WTC11 (cell line): ENCODE measurements at places on chromosomes 6 and 20. TPM values are rescaled to one million over a fixed set of nuclear protein-coding genes. Genes with fewer than 3 reads are reported as not detected.

Gene GJA1
- 546 to 700 TPM (median 682 TPM) in 3 replicates for total RNA-seq

- peaks cover 13% of the 10 kb centered on the region for H3K4me1 ChIP-seq
- peaks cover 8% of the 10 kb centered on the region; the same call in 1 of the 2 replicates for H3K27me3 ChIP-seq
- DNase-seq: no peak
- H3K36me3 ChIP-seq: no peaks in the 10 kb centered on the region
These were observed 9.1 kb downstream of the SMPDL3A start for GRCh38 chr6:122798099-122798641.

GRCh38 chr6:87572883-87573282 lies 16.9 kb downstream of the RARS2 start:
- H3K36me3 ChIP-seq: peaks cover 3% of the 10 kb centered on the region
- no peak for DNase-seq
- peaks cover 36% of the 10 kb centered on the region for H3K4me1 ChIP-seq
- H3K27ac ChIP-seq: peak overlapping the region; percentile 50

GRCh38 chr6:157029980-157030690 lies 253.0 kb downstream of the ARID1B start:
- DNase-seq: no peak
- no peaks in the 10 kb centered on the region for H3K27me3 ChIP-seq
- H3K36me3 ChIP-seq: peaks cover 10% of the 10 kb centered on the region; the same call in 1 of the 2 replicates
- H3K27ac ChIP-seq: peak overlapping the region; percentile 47
- H3K4me3 ChIP-seq: no peak overlapping the region

GRCh38 chr6:82025271-82025670 lies 222.3 kb downstream of the IBTK start:
- no peaks in the 10 kb centered on the region for H3K36me3 ChIP-seq
- DNase-seq: no peak
- no peak overlapping the region for H3K27ac ChIP-seq
- no peak overlapping the region for H3K4me3 ChIP-seq
- no peaks in the 10 kb centered on the region for H3K27me3 ChIP-seq

GRCh38 chr20:60395991-60396390 lies 437.8 kb downstream of the CDH26 start:
- no peaks in the 10 kb centered on the region for H3K4me1 ChIP-seq
- H3K27me3 ChIP-seq: peaks cover 48% of the 10 kb centered on the region
- no peak for DNase-seq
- peaks cover 15% of the 10 kb centered on the region for H3K36me3 ChIP-seq
- H3K4me3 ChIP-seq: no peak overlapping the region

GRCh38 chr6:111707773-111708172 lies 102.1 kb upstream of the TRAF3IP2 start:
- no peak for DNase-seq
- H3K36me3 ChIP-seq: peaks cover 9% of the 10 kb centered on the region
- peaks cover 29% of the 10 kb centered on the region for H3K4me1 ChIP-seq
- H3K27ac ChIP-seq: no peak overlapping the region
- no peak overlapping the region for H3K4me3 ChIP-seq

DNA sequence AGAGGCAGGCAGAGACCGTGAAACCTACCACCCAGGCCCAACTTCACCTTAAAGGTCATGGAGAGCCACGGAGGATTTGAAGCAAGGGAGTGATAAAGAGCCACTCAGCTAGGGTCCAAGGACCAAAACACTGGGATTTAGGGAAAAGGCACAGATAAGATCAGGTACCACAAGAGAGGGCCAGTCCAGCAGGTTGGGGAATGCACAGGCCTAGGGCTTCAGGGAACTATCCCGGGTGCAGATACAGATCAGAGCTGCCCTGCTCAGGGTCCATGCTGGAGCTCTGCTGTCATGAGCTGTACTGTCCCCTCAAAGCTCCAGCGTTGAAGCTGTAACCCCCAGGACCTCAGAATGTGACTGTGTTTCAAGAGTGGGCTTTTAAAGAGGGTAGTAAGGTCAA lies 16.9 kb downstream of the SLC22A23 start:
- no peaks in the 10 kb centered on the region for H3K27me3 ChIP-seq
- H3K36me3 ChIP-seq: peaks cover 39% of the 10 kb centered on the region
- no peak overlapping the region for H3K4me3 ChIP-seq

Gene CLDN20
- not detected in 3 replicates for total RNA-seq

Gene SLC17A4
- 0.05 to 0.07 TPM in 2 of 3 replicates, not detected in the other for total RNA-seq

DNA sequence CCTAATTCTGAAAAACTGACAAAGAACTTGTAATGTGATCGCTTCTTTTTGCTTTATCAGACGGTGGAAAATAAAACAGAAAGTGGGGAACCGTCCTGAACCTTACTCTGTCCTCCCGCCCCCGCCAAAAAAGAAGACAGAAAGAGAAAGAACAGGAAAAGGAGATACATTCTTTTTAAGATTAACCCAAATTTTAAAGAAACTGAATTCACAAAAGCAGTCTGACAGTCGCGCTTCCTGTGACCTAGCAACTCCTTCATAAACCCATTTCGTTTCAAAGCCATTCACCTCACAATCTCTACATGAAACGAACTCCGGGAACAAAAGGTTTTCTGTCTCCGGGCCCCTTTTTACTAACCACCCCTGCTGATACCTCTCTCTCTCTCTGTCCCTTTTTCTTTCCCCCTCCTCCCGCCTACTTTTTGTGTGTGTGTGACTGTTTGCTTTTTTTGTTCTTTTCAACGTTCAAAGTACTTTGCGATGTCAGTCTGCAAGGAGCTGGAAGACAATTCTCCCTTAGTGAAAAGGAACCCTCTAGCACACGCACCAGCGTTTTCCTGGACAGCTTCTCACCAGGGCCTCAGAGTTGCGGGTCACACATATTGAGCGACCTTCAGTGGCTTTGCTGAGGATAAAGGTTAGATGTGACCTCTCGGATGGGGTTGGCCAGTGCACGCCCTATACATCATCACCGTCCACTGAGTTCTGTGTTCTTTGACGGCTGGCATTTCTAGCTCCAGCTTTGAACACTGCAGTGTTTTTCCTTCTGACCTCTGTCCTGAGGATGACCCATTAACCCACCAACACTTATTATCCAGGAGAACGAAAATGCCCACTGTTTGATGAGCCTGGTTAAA lies 530 bp upstream of the NEDD9 start:
- peak overlapping the region; percentile 79 for H3K4me3 ChIP-seq
- peaks cover 58% of the 10 kb centered on the region for H3K4me1 ChIP-seq
- DNase-seq: no peak
- peak overlapping the region; percentile 98 for H3K27ac ChIP-seq
- no peaks in the 10 kb centered on the region for H3K27me3 ChIP-seq

- no peaks in the 10 kb centered on the region for H3K36me3 ChIP-seq
- H3K4me3 ChIP-seq: no peak overlapping the region
- H3K4me1 ChIP-seq: peaks cover 26% of the 10 kb centered on the region
These were observed 115.1 kb upstream of the ARID1B start for GRCh38 chr6:156662025-156662445.

- H3K4me3 ChIP-seq: no peak overlapping the region
- no peaks in the 10 kb centered on the region for H3K36me3 ChIP-seq
- H3K27me3 ChIP-seq: no peaks in the 10 kb centered on the region; the same call in 1 of the 2 replicates
- DNase-seq: no peak
- peaks cover 12% of the 10 kb centered on the region for H3K4me1 ChIP-seq
These were observed 19.6 kb upstream of the CLIC5 start for GRCh38 chr6:46035242-46035641.

Gene PRPH2
- total RNA-seq: 1.0 to 1.9 TPM (median 1.6 TPM) in 3 replicates

Gene SPAG4
- total RNA-seq: 3.5 to 8.6 TPM (median 8.4 TPM) in 3 replicates

Gene TCP11
- total RNA-seq: not detected in 3 replicates

Gene HLA-E
- total RNA-seq: 44.6 to 49.0 TPM (median 44.7 TPM) in 3 replicates

Gene CCR6
- not detected in 3 replicates for total RNA-seq

Gene PLAGL2
- total RNA-seq: 21.4 to 22.6 TPM (median 22.6 TPM) in 3 replicates

DNA sequence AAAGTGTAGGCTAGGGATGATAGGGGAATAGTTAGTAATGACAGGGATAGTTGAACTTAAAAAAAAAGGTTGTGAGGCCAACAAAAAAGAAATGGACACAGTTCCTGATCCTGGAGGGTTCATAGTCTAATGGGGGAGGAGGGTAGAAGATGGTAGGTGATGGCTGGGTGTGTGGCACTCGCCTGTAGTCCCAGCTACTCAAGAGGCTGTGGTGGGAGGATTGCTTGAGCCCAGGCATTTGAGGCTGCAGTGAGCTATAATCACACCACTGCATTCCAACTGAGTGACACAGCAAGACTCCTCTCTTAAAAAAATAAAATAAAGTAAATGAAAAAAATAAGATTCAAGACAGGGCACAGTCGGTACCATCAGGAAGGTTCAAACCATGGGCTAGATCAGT lies 2.4 kb upstream of the MICB start:
- H3K4me3 ChIP-seq: peak overlapping the region; percentile 91
- H3K4me1 ChIP-seq: peaks cover 54% of the 10 kb centered on the region
- H3K36me3 ChIP-seq: no peaks in the 10 kb centered on the region
- H3K27me3 ChIP-seq: peaks cover 30% of the 10 kb centered on the region

DNA sequence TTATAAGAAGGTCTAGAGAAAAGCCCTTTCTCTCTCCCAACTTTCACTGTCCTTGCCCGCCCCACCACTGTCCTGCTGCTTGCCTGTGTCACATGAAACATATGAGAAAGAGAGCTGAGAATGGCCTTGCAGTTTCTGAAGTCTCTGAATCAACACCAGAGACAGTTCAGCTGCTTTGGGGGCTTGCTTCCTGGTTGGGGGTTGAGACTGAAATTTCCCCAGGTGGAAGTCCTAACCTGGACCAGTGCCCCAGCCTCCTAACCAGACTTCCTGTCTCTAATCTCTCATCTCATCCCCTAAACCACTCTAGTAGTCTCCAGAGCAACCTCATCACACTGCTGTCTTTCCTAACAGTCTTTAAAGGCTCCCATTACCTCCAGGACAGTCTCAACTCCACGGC lies 10.7 kb downstream of the TRAM2 start:
- no peak for DNase-seq
- H3K27ac ChIP-seq: no peak overlapping the region
- H3K27me3 ChIP-seq: no peaks in the 10 kb centered on the region
- no peaks in the 10 kb centered on the region for H3K36me3 ChIP-seq
- no peak overlapping the region for H3K4me3 ChIP-seq
- peaks cover 58% of the 10 kb centered on the region for H3K4me1 ChIP-seq

DNA sequence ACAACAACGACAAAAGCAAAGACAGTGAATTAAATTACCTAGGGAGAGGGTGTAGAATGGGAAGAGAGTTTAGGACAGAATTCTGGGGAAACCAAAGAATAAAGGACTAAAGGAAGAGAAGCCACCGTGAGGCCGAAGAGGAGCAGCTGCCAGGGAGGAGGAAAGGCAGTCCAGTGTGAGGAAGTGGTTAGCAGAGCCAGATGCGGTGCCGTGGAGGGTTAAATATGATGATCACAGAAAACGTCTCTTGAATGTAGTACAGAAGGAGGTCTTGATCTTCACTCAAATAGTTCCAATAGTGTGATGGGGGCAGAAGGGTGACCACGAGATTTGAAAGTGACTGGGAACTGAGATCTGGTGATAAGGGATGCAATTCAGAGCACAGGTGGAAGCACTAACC lies 67.7 kb downstream of the TMEM244 start:
- no peak overlapping the region for H3K27ac ChIP-seq
- no peak overlapping the region for H3K4me3 ChIP-seq
- no peak for DNase-seq
- H3K36me3 ChIP-seq: no peaks in the 10 kb centered on the region
- no peaks in the 10 kb centered on the region for H3K4me1 ChIP-seq

Gene CASS4
- 0.11 to 0.14 TPM (median 0.13 TPM) in 3 replicates for total RNA-seq

GRCh38 chr20:35617397-35618262 lies 2.0 kb downstream of the SPAG4 start:
- DNase-seq: peak; percentile 73
- H3K4me1 ChIP-seq: peaks cover 15% of the 10 kb centered on the region
- H3K27me3 ChIP-seq: peaks cover 29% of the 10 kb centered on the region
- H3K36me3 ChIP-seq: no peaks in the 10 kb centered on the region

DNA sequence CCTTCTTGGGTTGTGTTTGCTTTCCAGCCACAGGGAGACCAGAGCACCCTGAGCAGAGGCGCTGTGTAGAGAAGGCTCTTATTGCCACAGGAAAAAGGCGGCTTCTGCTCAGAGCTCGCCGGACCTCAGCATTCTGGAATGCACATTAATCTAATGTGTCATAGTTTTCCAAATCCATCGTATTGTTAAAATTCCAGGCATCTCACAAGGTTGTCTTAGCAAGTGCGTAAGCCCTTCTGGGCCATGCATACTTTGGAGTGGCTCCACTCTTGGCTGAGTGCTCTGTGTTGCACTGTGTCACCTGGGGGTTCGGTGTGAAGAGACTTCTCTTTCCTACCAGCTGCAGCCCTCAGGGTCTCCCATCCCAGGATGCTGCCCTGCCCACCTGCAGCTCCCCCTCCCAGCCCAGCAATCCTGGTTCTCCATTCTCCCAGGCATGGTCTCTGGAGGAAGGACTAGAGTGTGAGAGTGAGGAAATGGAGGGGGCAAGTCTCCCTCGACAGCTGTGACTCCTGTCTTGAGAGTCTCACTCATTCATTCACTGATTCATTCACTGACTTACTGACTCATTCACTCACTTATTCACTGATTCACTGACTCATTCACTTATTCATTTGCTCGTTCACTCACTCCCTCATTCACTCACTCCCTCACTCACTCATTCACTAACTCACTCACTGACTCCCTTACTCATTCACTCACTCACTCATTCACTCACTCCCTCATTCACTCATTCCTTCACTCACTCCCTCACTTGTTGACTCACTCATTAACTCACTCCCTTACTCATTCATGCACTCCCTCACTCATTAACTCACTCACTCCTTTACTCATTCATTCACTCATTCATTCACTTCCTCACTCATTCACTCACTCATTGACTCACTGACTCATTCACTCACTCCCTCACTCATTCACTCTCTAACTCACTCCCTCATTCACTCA lies 83.7 kb upstream of the MPC1 start:
- no peaks in the 10 kb centered on the region for H3K4me1 ChIP-seq
- H3K36me3 ChIP-seq: peaks cover 5% of the 10 kb centered on the region; the same call in 1 of the 2 replicates
- H3K27ac ChIP-seq: 0 out of 2 replicates have a peak overlapping the region, but pooled peaks have one; percentile 10

- DNase-seq: no peak
- H3K36me3 ChIP-seq: no peaks in the 10 kb centered on the region
- peaks cover 4% of the 10 kb centered on the region; the same call in 1 of the 2 replicates for H3K4me1 ChIP-seq
- peaks cover 22% of the 10 kb centered on the region for H3K27me3 ChIP-seq
- H3K27ac ChIP-seq: no peak overlapping the region
These were observed 1.4 kb upstream of the TREML4 start for GRCh38 chr6:41226752-41227151.

- DNase-seq: peak; percentile 40
- no peak overlapping the region for H3K27ac ChIP-seq
- H3K27me3 ChIP-seq: no peaks in the 10 kb centered on the region
- H3K36me3 ChIP-seq: no peaks in the 10 kb centered on the region; the same call in 1 of the 2 replicates
- no peaks in the 10 kb centered on the region for H3K4me1 ChIP-seq
These were observed 347.8 kb upstream of the PLCB4 start for GRCh38 chr20:8721098-8721497.

DNA sequence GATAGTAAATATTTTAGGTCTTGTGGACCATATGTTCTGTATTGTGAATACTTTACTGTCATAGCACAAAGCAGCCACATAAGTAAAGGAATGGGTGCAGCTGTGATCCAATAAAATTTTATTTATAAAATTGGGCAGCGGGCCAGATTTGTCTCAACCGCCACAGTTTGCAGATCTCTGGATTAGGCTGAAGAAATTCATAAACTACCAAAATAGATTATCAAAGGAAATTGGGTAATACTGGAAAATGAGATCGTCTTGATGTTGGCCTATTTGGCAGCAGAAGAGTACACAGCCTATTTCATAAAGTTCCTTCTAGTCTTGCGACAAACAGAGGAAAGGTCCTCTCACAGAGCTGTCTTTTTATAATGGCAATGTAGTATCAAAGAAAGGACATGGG lies 69.8 kb downstream of the DZANK1 start:
- H3K4me1 ChIP-seq: peaks cover 10% of the 10 kb centered on the region
- H3K27ac ChIP-seq: no peak overlapping the region
- H3K27me3 ChIP-seq: no peaks in the 10 kb centered on the region
